Neural progenitor cell (in vitro differentiated cells): ENCODE measurements at places on chromosomes 12 and 14. TPM values are rescaled to one million over a fixed set of nuclear protein-coding genes. Genes with fewer than 3 reads are reported as not detected.

DNA sequence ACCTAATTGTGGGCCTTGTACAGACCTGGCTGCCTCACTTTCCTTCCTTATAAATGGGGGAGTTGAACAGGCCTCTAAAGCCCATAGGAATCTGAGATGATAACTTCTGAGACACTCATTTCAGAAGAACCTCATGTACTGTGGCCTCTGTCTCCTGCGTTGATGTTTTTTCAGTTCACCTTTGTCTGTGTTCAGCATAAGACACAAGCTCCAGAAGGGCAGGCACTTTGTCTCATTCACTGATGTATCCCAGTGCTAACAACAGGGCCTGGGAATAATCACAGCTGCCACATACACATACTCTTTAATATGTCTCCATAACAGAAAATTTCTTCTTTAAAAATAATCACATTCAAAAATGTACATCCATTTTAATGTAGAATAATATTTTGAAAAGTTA lies 3.3 kb downstream of the FGD6 start:
- H3K4me1 ChIP-seq: peaks cover 22% of the 10 kb centered on the region
- H3K27ac ChIP-seq: no peak overlapping the region
- H3K36me3 ChIP-seq: no peaks in the 10 kb centered on the region
- no peak for DNase-seq

- H3K27me3 ChIP-seq: no peaks in the 10 kb centered on the region
- H3K4me1 ChIP-seq: peaks cover 11% of the 10 kb centered on the region
- H3K4me3 ChIP-seq: no peak overlapping the region
- H3K27ac ChIP-seq: no peak overlapping the region
- no peaks in the 10 kb centered on the region for H3K36me3 ChIP-seq
- no peak for DNase-seq
Measured at GRCh38 chr12:124758266-124759220, 105.1 kb downstream of the SCARB1 start.

- H3K36me3 ChIP-seq: no peaks in the 10 kb centered on the region
- no peaks in the 10 kb centered on the region for H3K27me3 ChIP-seq
- no peak for DNase-seq
- H3K4me3 ChIP-seq: no peak overlapping the region
- peaks cover 9% of the 10 kb centered on the region for H3K4me1 ChIP-seq
- no peak overlapping the region for H3K27ac ChIP-seq
Measured at GRCh38 chr12:71008616-71009015, 88.1 kb upstream of the PTPRR start.

DNA sequence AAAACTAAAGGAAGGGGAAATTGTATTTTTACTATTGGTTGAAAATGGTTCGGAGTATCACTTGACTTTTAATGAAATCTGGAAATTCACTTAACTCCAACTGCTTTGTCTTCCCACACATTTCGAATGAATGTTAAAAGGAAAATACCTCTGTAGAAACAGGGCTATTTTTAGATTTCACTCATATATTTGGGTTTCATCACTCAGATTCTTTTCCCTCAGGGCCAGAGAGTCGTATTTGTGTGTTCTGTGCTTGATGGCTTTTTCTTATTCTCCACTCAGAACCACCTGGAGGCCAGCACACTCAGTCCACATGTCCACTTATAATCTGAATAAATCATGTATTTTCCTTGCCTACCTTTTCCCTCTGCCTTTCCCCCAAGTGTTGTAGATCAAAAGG lies 40.0 kb downstream of the DAAM1 start:
- H3K27ac ChIP-seq: no peak overlapping the region
- H3K4me3 ChIP-seq: no peak overlapping the region
- no peaks in the 10 kb centered on the region for H3K27me3 ChIP-seq
- peaks cover 9% of the 10 kb centered on the region for H3K4me1 ChIP-seq
- DNase-seq: no peak
- H3K36me3 ChIP-seq: no peaks in the 10 kb centered on the region

- no peaks in the 10 kb centered on the region for H3K36me3 ChIP-seq
- DNase-seq: no peak
- H3K4me1 ChIP-seq: no peaks in the 10 kb centered on the region
- no peak overlapping the region for H3K27ac ChIP-seq
Measured at GRCh38 chr14:45907782-45908181, 654.8 kb upstream of the MIS18BP1 start.

- H3K27me3 ChIP-seq: no peaks in the 10 kb centered on the region
- no peak overlapping the region for H3K4me3 ChIP-seq
- DNase-seq: no peak
- no peaks in the 10 kb centered on the region for H3K4me1 ChIP-seq
- H3K27ac ChIP-seq: no peak overlapping the region
Measured at GRCh38 chr14:64782196-64782595, 78.0 kb downstream of the PLEKHG3 start.

DNA sequence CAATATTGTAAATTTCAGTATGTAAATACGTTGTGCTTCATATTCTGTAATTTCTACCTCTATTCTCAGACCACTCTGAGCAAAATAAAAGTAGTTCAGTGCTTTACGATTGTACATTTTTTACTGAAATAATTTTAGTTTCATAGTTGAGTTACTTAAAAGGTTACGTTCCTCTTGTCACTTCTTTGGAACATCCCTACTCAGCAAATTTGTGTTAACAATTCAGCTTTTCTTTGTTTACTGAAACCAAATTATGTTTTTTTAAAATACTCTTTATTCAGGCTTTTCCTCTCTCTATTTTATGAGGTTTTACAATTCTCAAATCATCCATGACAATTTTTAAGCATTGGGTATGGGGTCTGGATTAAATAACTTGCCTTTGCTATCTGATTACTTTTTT lies 25.8 kb downstream of the CPSF6 start:
- no peak overlapping the region for H3K4me3 ChIP-seq
- no peaks in the 10 kb centered on the region for H3K4me1 ChIP-seq
- H3K27me3 ChIP-seq: no peaks in the 10 kb centered on the region
- no peak for DNase-seq
- H3K27ac ChIP-seq: peak overlapping the region; percentile 2

DNA sequence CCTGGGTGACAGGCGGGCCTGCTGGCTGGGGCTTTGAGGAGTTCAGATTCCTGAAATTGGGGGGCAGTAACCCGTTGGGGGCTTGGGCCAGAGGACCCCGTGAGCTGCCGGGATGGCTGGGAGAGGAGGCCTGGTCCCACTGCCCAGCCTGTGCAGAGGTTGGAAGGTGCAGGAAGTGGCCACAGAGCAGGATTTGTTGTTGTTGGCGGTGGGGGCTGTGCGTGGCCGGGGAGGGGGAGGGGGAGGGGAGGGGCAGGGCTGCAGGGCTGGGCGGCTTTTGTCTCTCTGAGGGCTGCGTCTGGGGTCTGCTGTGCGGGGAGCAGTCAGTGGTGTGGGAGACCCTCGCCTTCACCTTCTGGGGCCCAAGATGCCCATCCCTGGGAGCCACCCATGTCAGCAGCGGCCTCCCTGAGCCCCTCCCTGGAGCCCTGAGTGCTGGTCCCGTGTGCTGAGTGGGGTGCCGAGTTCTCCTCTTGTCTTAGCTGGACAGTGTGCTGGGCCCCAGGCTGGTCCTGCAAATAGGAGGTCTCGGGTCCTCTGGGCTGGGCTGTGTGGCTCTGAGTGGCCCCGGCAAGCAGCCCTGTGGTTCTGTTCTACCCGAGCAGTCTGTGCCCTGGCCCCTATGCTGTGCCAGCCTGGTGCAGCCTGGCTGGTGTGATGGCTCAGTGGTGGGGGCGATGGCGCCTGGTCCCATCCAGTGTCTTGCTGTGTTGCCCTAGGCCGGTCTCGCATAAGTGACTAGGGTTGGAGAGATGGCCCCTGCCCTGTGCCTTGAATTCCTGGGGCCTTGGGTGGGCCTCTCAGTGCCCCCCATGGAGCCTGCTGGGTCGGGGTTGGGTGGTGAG lies 10.3 kb downstream of the KIF26A start:
- no peaks in the 10 kb centered on the region for H3K36me3 ChIP-seq
- no peak overlapping the region for H3K4me3 ChIP-seq
- peaks cover 41% of the 10 kb centered on the region for H3K4me1 ChIP-seq
- H3K27me3 ChIP-seq: no peaks in the 10 kb centered on the region
- peak overlapping the region; percentile 53 for H3K27ac ChIP-seq
- no peak for DNase-seq

TAS2R42 gene
- total RNA-seq: not detected in 2 replicates

ASB2 gene
- total RNA-seq: 0.62 TPM in 1 of 2 replicates, not detected in the other

TAS2R43 gene
- 2.5 and 4.0 TPM in 2 replicates for total RNA-seq

ATL1 gene
- 7.3 and 11.8 TPM in 2 replicates for total RNA-seq
